ENCODE measurements at places on chromosomes 12 and 14.

- no peak for DNase-seq
These were observed 30.7 kb downstream of the VWF start for GRCh38 chr12:6093764-6094163.

DNA sequence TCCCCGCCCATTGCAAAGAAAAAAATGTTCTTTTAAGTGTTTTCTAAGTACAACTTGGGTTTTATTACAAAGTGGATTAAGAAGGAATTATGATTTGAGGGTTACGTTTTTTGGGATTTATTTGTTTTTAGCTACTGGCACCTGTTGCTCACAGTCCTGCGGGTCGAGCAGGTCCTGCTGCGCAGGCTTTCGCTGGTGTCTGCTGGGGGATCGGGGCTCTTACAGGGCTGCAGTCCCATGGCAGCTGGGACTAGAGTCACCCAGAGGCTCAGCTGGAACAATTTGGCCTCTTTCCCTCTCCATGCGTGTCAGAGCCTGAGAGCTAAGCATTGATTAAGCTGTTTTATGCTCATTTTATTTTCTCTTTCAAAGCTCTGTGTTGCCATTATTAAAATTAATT, 55.6 kb upstream of the DYNC1H1 start:
- no peak for DNase-seq

- no peak for DNase-seq
These were observed 68.1 kb upstream of the TSPAN11 start for GRCh38 chr12:30858471-30858870.

DNA sequence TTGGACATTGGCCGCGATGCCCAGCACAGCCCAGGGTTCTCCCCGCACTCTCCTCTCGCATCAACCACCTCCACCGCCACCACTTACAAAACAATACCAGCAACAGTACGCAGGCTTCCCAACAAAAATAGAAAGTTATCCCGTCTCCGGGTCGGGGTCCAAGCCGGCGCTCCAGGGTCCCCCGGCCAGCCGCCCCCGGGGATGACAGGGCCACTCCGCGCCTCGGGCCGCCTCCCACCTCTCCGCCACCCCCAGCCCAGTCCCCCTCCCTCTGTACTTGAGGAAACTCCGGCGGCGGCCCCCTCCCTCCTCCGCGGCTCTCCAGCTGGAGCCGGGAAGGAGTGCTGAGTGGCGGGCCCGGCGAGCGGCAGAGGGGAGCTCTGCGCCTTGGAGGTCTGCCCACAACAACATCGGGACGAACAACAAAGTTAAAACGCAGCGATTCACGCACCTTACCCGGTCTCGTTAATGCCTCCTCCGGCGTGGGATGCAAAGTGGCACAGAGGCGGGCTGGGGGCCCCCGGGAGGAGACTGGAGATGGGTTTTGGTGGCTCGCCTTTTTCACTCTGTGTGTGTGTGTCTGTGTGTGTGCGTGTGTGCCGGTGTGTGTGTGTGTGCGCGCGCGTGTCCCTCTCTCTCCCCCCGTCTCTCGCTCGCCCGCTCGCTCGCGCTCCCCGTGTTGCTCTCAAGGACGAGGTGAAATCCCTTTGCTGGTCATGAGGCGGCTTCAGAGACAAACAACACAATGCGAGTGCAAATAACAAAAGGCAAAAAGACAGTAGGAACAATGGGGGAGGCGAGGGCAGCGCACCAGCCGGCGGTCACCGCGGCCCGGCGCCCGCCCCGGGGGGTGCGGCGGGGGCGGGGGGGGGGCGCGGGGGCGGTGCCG, 386.8 kb downstream of the BCAT1 start:
- DNase-seq, result peak; percentile 47

GRCh38 chr12:106736051-106736957, 38.2 kb upstream of the RIC8B start:
- no peak for DNase-seq

GRCh38 chr14:33972583-33973081, 21.8 kb upstream of the EGLN3 start:
- no peak for DNase-seq

GRCh38 chr12:95615749-95616148, 64.5 kb upstream of the USP44 start:
- DNase-seq, result no peak

DNA sequence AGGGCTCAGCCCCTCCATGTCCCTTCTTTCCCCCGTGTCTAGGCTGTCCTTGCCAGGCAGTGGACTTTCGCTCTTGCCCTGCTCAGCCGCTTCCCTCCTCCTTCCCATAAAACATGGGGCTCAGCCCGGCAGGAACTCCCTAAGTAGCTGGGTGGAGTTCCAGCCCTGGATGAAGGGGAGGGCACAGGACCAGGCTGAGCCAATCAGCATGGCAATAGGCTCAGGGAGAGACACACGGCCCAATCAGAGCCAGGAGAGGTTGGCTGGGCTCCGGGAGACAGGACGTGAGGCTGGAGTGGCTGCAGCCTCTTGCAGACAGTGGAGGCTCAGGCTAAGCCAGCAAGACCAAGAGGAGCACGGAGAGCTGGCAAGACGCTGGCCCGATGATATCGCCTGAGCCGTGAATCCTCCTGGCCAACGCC, 54.3 kb downstream of the GALNT9 start:
- peak; percentile 14 for DNase-seq

- no peak for DNase-seq
These were observed 267.6 kb downstream of the GRIN2B start for GRCh38 chr12:13713556-13714410.

- no peak for DNase-seq
These were observed 31.7 kb downstream of the SPPL3 start for GRCh38 chr12:120872487-120872886.

DNA sequence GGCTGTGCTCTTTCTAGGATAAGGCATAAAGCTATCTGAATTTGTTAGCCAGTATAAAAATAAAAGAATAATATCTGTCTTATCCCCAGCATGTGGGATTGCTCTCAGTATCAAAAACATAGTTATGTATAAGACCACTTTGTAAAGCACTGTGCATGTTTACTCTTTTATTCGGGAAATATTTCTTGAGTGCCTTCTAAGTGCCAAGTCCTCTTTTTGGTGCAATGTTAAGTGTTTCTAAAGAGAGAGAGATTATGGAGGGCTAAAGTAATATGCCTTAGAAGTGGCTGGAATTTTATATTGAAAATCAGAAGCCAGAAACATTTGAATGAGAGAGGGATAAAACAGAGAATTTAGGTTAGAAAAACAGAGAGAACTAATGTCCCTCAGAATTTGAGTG, 212.0 kb downstream of the ALG10B start:
- no peak for DNase-seq

- no peak for DNase-seq
These were observed 41.4 kb downstream of the PTGER2 start for GRCh38 chr14:52355526-52355925.

GRCh38 chr12:32196250-32197198, 89.9 kb downstream of the BICD1 start:
- no peak for DNase-seq

- no peak for DNase-seq
These were observed 104.0 kb downstream of the NCOR2 start for GRCh38 chr12:124463341-124463921.

DNA sequence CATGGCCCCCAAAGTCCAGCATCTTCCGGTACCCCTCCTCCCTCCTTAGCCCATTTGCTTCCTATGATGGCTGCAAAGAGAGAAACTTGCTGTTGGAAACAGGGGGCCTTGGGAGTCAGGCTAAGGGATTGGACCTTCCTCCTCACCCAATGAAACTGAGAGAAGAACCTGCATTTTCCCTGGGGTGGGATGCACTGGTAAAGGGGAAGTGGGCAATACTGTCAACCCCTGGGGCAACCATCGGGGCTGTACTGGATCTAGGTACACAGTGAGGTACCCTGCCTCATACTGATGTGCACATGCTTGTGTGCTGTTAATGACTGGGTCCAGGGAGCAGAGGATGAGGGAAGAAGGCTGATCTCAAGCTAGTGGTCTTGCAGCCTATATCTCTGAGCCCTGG, 11.0 kb upstream of the JPH4 start:
- no peak for DNase-seq

DNA sequence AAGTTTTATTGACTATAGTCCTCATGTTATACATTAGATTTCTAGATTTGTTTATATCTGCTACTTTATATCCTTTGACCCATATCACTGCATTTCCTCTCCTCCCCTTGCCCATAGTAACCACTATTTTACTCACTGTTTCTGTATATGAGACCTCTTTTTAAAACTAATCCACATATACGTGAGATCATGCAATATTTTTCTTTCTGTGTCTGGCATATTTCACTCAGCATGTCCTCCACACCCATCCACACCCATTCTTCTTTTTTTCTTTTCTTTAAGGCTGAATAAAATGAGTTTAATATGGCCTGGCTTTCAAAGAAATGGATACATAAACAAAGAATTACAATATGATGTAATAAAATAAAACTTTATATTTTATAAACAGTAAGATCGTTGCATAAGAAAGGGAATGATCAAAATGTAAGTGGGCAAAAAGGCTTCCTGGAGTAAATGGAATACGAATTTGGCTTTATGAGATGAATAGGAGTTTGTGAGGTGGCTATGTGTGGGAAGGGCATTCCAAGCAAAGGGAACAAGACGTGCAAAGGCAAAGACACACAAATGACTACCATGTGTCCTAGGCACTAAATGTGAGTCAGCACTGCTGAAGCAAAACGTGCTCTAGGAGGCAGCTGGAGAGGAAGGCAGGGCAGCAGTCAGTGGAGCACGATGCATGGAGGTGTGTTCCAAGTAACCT, 53.2 kb upstream of the HIF1A start:
- no peak for DNase-seq

- DNase-seq, result no peak
These were observed 110.9 kb downstream of the ALG10B start for GRCh38 chr12:38427442-38427841.

DNA sequence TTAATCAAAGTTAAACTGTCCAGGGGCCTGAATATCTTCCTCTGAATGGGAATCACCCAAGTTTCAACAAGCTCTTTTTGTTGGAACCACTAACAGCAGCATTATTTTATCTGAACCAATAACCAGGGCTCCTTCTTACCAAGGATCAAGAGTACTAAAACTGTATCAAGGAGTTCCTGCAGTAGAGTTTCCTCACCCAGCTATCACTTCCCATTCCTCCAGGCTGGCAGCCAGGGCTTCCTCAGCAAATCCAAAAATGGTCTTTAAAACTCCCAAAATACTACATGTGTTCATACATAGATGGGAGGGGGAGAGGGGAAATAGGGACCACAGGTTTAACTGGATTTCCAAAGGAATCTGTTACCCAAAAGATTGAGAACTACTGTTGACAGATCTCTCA, 10.5 kb downstream of the FMNL3 start:
- no peak for DNase-seq

GRCh38 chr14:54487771-54488170, 1.0 kb downstream of the GMFB start:
- no peak for DNase-seq

- DNase-seq, result no peak
These were observed 13.4 kb downstream of the GMFB start for GRCh38 chr14:54475187-54475899.

GRCh38 chr14:57847096-57847495, 18.8 kb downstream of the SLC35F4 start:
- DNase-seq, result no peak

DNA sequence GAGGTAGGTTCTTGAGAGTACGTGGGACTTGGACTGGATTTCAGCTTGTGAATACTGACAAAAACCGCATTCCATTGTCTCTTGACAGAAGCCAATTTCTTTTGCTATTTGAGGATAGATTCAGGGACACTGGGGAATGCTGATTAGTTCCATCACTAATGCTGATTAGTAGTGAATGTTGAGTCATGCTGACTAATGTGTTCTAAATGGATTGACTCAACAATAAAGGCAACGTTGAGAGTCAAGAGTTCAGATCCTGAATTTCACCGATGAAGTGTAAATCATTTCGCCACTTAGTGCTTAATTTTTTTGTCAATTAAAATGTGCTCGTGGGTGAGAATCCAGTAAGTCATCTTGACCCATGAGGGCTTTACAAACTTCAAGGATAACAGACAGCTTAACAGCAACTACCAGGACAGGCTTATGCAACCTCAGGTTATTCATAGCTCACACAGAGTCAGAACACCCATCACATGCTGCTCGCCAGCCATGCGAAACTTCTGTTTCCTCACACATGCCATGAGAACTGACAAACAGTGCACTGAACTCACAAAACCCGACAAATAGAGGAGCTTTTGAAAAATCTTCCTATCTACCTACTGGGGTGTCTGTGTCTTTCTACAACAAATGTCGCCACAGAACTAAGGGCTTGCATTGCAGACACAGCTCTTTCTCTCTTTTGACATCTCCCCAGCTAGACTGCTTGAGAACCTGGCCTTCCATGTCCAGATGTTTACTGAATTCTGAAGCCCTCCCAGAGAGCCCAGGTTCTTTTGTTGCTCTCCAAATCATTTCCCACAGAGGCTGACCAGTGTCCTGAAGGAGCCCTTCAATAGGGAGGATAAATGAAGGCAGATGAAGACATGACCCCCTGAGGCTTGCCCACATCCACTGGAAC, 316.4 kb downstream of the ZFP36L1 start:
- no peak for DNase-seq

GRCh38 chr14:65237941-65238340, 135.6 kb upstream of the MAX start:
- DNase-seq, result no peak

GRCh38 chr12:128813392-128813791, 10.4 kb downstream of the SLC15A4 start:
- no peak for DNase-seq

DNA sequence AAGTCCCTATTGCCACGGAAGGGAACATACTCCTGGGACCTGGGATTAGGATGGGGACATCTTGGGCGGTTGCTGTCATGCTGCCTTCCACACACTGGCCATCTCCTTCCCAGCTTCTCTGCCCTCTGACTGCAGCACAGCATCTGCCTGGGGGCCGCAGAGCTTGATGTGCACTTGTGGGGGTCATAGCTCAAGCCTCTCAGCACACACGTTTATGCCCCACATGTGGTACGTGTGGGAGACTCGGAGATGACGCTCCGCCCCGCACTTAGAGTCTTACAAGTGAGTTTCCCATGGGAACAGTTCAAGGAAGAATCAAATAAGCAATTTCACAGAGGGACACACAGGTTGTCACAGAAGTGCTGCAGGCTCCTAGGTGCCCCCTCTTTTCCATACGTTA, 8.6 kb downstream of the ACADS start:
- no peak for DNase-seq

DNA sequence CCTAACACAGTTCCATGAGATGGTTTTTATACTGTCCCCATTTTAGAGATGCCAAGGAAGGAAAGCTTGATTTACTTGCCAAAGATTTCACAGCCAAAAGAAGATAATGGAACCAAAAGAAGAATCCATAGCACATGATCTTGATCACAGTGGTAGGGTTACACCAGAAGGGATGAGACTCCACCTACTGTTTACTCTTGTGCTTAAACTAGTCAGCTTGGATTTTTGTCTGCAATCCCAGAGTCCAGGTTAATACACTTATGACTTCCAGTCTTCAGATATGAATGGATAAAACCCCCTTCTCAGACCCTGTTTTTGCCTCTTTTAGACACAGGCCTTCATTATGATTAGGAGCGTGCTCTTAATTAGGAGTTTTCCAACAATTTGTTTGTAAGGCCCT, 454.2 kb downstream of the AEBP2 start:
- no peak for DNase-seq

GRCh38 chr12:26701604-26702215, 131.3 kb downstream of the ITPR2 start:
- DNase-seq, result peak; percentile 69

Measured in NCI-H1105 (cell line).